Kidney epithelial cell (primary cell): ENCODE measurements at places on chromosomes 16 and 17. TPM values are rescaled to one million over a fixed set of nuclear protein-coding genes. Genes with fewer than 3 reads are reported as not detected.

DNA sequence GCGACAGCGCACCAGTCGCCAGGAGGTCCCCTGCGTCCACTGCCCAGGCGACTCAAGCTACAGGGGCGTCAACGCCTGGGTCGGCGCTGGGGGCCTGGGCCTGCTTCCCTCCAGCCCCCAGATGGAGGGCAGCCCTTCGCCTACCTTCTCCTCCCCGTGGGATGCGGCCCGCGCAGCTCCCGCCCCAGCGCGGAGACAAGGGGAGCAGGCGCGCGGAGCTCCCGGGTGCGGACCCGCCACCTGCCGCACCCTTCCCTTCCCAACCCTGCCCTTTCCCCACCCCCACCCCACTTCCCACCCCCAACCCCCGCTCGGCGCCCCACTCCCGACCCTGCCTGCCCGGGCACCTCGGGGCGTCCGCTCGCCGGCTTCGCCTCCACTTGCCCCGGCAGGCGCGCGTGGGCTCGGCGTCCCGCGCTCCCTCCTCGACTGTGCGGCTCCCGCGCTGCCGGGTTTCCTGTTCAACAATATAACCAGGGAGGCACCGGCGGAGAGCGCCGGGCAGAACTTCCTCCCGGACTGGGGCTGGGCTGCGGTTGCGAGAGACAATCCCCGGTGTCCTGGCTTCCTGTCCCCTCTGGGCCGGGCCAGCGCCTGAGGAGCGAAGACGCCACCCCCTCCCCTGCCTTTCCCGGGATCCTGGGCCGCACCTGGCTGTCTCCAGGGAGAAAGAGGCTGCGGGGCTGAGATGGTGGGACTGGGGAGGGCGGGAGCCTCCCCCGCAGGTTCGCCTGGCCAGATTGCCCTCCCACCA is at the start of gene ARHGAP27:
ARHGAP27 (minus strand) TSS at position 466 of the 754 bp plus-strand sequence. CDS start 2,591 bp downstream, outside the sequence.
- no peak for DNase-seq

- no peak for DNase-seq
Observed at GRCh38 chr17:18093616-18094408, 6.1 kb downstream of the DRG2 start.

DNA sequence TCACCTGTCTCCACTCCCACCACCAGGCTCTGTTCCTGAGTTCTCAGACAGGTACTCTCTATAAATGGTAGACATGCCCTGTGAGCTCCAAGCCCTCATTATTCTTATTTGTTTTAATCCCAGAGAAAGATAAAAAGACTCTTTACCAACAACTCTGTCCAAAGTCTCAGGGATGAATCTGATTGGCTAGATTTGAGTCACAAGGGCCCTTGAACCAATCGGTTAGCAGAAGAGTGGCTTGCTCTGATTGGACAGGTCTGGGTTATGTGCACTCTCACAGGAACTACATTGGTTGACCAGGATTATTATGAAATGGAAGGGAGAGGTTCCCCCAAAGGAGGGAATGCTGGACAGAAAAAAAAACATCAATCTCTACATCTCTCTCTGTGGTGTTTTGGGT is 7.5 kb downstream of the COTL1 start:
- DNase-seq: no peak

DNA sequence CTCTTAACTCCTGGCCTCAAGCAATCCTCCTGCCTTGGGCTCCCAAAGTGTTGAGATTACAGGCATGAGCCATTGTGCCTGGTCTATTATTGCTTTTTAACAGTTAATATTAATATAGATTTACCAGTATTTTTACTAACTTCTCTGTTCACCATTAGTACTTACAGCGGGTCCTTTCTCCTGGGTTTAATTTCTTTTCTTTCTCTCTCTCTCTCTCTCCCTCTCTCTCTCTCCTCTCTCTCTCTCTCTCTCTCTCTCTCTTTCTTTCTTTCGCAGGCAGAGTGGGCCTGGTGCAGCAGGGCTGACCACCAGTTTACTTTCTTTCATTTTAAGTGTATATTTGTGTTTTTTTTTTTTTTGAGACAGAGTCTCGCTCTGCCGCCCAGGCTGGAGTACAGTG is 14.7 kb upstream of the DHX40 start:
- no peak for DNase-seq

GRCh38 chr16:25063865-25064264 is 47.7 kb upstream of the LCMT1 start:
- DNase-seq: no peak

DNA sequence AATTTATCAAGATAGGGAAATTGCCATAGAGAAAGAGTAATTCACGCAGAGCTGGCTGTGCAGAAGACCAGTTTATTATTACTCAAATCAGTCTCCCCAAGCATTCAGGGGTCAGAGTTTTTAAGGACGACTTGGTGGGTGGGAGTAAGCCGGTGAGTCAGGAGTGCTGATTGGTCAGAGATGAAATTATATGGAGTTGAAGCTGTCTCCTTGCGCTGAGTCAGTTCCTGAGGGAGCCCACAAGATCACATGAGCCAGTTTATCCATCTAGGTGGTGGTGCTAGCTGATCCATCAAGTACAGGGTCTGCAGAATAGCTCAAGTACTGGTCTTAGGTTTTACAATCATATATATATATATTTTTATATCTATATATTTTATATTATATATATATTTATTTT is 6.0 kb upstream of the AQP8 start:
- peak; percentile 55 for DNase-seq

- DNase-seq: no peak
Observed at GRCh38 chr17:21098934-21099689, 27.7 kb upstream of the DHRS7B start.

DNA sequence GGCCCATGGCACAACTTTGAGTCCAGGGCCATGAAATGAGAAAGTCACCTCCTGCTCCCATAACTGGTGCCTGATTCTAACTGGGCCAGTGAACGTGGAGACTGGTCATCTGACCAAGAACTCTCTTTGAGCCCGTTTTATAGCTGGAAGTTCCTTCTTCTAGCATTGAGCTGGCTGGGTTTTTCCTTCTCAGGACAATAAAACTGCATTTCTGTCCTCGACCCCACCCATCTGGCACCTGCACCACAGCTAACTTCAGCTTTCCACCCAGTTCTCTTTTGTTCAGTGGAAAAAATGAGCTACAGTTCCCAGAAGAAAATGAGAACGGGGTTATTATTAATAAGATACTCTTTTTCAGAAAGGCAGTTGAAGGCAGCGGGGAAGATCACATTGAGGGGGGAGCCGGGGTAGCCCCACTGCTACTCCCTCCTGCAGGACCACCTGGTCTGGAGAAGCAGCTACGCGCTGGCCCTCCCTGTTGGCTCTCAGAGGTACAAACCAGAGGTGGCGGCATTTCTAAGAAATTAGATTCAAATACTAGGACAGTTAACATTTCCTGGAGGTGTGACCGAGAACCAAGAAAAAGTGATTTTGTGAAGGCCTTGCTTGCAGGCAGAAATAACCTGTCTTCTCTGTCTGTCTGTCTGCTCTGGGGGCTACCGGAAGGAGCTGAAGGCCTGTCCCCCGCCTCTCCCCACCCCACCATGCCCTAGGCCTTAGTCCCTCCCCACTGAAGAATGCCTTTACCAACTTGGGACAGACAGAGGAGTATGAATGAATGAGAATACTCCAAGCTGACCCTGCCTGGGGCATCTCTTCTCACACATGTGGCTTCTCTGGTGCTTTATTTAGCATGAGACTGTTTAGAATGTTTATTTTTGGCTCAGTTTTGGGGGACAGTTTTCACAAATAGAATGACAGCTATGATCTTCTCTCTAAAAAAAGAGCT is 123.9 kb downstream of the XYLT1 start:
- DNase-seq: no peak

- no peak for DNase-seq
Observed at GRCh38 chr17:10474536-10474935, 5.2 kb upstream of the MYH4 start.

DNA sequence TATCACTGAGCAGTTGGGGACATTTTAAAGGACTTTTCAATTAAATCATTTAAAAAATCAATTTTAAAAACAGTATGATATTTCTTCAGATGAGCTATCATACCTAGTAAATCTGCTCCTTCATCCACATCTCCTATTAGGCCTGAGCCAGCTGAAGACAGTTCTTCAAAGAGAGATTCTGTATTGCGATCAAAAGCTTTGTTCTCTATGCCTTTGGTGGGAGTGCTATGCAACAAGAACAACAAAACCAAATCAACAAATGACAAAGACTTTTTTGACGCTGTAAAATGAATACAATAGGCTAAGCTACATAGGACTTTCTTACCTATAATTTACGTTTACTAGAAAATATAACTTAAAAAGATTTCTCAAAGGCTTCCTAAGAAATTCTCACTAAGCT is 106.5 kb downstream of the SPAG9 start:
- no peak for DNase-seq

- no peak for DNase-seq
Observed at GRCh38 chr17:51507444-51507843, 247.1 kb downstream of the UTP18 start.

- DNase-seq: no peak
Observed at GRCh38 chr17:17624741-17625140, 33.2 kb upstream of the PEMT start.

GRCh38 chr16:901715-902601 is 68.8 kb downstream of the LMF1 start:
- no peak for DNase-seq

DNA sequence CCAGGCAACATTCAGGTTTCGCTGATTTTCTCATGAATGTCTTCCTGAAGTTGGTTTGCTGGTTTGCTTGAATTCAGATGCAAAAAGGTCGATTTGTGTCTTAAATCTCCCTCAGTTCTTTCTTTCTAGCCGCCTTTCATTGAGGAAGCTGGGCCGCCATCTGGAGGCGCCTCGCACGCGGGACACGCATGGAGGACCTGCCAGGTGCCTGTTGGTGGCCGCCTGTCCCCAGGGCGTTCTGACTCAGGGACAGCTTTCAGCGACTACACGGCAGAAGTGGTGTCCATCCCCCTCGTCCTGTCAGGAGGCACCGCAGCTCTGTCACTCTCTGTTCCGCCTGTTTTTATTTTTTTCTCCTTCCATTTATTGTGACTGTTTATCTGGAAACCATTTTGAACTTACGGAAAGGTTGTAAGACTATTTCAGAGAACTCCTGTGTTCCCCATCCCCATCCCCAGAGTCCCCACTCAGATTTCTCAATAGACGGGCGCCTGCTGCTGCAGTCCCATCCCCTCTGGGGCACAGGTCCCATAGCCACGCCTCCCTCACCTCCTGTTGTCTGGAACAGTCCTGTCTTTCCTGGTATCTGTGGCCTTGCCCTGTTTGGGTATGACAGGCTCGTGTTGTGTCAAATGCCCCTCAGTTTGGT is 33.2 kb downstream of the COX4I1 start:
- DNase-seq: no peak

GRCh38 chr16:89313583-89313982 is 96.1 kb downstream of the ZNF778 start:
- no peak for DNase-seq

DNA sequence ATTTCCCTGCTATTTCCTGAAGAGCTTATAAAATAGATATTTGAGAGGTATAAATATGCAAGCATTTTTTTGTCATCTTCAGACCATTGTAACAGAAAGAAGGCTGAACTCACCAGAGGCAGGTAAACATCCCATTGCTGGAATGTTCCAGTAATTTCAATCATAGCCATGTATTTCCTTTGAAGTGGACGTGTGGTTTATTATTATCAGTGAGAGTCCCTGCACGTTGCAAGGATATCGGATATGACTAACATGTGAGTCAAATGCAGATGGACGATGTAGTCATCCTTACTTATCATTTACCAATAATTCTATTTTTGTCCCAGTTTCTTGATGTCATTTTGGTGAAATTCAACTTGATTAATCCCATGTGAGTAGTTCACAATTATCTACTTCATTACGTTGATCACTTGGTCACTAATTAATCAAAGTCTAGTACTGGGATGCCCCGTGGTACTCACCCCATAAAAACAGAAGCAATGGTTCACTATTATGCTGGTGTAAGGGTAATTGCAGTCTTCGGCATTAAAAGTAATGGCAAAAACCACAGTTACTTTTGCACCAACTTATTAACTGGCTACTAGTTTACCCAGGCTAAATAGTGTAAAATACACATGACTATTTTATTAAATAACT is 89.5 kb downstream of the VAT1L start:
- DNase-seq: peak; percentile 65

DNA sequence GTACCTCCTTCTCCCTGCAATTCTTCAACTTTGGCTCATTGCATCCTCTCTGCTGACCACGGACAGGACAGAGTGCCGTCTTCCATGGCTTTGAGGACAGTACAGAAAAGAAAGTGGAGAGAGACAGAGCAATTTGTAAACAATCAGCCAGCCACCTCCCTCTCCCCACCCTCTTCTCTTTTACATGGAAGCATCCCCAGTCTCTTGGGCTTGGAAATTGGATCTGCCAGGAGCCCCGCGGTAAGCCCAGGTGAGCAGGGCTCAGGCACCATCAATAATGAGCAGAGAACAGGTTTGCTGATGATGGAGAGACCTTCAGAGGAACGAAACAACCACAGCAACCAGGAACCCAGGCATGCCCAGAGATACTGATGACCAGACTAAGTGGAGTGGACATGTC is 194.9 kb upstream of the TNRC6C start:
- DNase-seq: no peak

DNA sequence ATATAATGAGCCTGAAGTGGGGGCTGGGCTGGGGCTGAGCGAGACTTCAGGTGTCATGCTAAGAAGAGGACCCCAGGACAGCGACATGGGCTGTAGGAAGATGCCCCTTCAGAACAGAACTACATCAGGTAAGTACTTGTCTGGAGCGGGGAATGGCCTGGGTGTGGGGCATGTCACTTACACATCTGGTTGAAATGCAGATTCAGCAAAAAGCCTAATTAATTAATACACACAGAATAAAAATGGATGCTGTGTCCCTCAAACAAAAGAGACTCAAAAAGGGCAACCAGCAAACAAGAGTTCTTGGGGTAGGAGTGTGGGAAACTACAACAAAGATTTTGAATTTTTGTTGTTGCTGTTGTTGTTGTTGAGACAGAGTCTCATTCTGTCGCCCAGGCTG is 11.8 kb downstream of the CMTM2 start:
- no peak for DNase-seq

GRCh38 chr16:81595629-81596292 is 151.2 kb downstream of the CMIP start:
- no peak for DNase-seq

- no peak for DNase-seq
Observed at GRCh38 chr16:17133851-17134250, 336.9 kb downstream of the XYLT1 start.

GRCh38 chr16:31117384-31118222 is at the start of gene KAT8:
Gene KAT8 (plus strand): TSS chr16:31117664. CDS start chr16:31117682, 18 bp downstream.
- DNase-seq: peak; percentile 96

GRCh38 chr16:88792078-88792550 is 7.1 kb upstream of the PIEZO1 start:
- no peak for DNase-seq

- DNase-seq: no peak
Observed at GRCh38 chr17:77445760-77446532, 305.2 kb downstream of the SEC14L1 start.

- DNase-seq: peak; percentile 75
Observed at GRCh38 chr17:4908711-4909496, 6.0 kb upstream of the CHRNE start.

GRCh38 chr17:17719199-17719940 is 38.1 kb downstream of the RAI1 start:
- no peak for DNase-seq

EFCAB5 gene
- total RNA-seq: 0.08 and 0.21 TPM in 2 replicates

KRT31 gene
- total RNA-seq: not detected in 2 replicates

TRIM25 gene
- total RNA-seq: 97.1 and 115 TPM in 2 replicates

ADCY7 gene
- 30.3 and 36.2 TPM in 2 replicates for total RNA-seq

ABHD15 gene
- total RNA-seq: 6.4 and 8.3 TPM in 2 replicates

PLCG2 gene
- total RNA-seq: 12.3 and 17.3 TPM in 2 replicates

KRT25 gene
- total RNA-seq: not detected in 2 replicates

SOCS3 gene
- total RNA-seq: 36.0 and 39.2 TPM in 2 replicates

HSD17B1 gene
- total RNA-seq: 0.34 and 1.8 TPM in 2 replicates

CCDC144A gene
- under 0.01 and 0.29 TPM in 2 replicates for total RNA-seq

CPHXL2 gene
- not detected in 2 replicates for total RNA-seq

SOX15 gene
- total RNA-seq: 1.8 and 3.4 TPM in 2 replicates

DPEP2 gene
- not detected in 2 replicates for total RNA-seq
